ENCODE measurements at places on chromosomes 2 and 18.

DNA sequence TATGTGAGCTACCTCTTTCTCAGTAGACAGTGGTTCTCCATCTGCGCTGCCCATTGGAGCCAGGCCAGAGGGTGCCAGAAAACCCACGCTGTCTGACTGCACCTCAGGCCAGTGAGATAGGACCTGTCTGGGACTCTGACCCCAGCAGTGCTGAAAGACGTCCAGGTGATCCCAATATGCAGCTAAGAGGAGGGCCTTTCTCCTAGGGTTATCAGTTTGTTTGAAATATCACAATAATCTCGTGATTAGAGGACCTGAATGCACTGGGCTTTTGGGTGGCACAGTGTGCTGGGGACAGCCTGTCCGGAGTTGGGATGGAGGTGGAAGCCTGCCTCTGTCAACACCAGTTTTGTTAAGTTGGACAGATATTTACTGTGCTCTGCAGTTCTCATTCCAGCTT is 216.3 kb downstream of the LDLRAD4 start:
- DNase-seq = no peak

GRCh38 chr2:111640480-111640879 is 243.5 kb downstream of the ANAPC1 start:
- DNase-seq = no peak

DNA sequence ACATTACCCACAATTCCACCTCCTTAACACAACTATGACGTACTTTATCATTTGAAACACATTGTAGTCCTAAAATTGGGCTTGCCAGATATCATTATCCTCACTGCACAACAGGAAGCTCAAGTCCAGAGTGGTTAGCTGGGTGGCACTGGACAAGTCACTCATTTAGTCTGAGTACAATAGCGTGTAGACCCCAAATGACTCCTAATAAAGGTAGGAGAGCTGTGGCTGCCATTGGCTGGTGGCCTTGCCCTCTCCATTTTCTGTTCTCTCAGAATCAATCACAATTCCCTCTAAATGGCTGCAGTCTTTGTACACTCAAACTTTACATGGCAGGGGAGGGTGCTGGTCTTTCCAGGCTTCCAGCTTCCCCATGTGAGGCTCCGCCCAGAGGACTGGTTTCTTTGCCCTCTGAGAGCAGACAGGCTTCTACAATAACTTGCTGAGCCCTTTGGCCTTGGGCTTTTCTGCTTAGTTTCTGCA is 11.7 kb downstream of the PSTPIP2 start:
- peak; percentile 47 for DNase-seq

DNA sequence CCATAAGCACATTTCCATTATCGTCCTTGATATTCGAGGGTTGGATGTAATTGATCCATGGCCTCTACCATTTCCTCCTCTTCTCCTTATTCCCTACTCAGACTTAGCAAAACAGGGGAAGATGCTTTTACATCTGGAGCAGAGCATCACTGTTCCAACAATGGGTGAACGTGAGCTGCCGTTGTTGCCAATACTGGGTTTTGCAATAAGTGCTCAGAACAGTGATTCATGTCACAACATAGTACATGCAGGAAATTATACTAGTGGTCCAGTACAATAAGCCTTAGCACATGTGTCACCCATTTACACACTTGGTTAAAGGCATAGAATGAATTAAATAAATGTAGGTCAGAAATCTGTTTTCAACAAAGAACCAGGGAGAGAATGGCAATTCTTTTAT is 112.4 kb downstream of the DCC start:
- DNase-seq = no peak

- DNase-seq = no peak
Measured at GRCh38 chr2:167404627-167405284, 516.5 kb downstream of the XIRP2 start.

DNA sequence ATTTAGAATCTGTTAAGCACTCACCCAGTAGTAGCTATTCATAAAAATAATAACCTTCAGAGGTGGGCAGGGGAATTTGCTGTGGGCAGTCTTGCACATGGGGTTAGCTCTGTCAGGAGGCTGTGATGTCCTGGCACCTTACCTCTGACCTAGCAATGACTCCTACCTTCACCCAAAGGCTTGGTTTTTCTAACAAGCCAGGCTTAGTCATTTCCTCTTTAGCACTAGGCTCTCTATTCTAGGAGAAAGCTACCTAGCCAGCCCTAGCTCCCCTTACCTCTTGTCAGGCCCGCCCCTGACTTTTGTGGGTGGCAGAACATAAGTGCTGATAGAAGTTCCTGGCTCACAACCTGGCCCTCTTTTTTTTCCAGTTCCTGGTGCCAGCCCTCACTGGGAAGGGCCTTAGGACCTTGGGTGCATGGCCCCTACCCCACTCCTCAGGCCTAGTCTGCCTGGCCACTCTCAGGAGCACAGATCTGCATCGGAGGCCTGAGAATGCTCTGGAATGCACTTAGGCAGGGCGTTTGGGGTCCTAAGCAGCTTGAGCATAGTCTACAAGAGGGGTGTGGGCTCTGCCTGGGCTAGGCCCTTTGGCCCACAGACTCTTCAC is 17.7 kb downstream of the CPLX4 start:
- no peak for DNase-seq

GRCh38 chr2:64952096-64952495 is 37.1 kb upstream of the SLC1A4 start:
- no peak for DNase-seq

DNA sequence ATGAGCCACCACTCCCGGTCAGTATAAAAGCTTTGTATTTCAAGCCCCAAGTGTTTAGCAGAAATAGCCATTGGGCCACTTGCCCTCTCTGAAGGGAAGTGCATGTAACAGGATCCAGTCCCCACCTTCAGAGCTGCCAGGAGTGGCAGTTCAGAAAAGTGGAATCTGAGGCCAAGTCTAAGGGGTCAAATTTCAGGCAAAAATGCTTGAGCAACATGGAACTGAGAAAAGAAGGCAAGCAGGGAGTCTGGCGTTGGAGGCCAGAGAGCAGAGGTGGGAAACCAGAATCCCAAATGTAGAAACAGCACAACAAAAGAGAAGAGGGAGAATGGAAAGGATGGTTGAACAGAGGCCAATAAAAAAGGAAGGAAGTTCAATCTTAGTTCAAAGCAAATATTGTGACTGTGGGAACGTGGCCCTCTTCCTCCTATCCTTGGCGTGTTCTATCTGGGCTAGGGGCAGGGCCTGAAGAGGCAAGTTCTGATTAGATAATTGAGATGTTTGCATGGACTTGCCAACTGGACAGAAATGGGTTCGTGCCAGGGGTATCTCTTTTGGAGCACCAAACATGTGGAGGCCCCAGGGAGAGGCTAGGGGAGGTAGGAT is 102.2 kb downstream of the AP1S3 start:
- no peak for DNase-seq

DNA sequence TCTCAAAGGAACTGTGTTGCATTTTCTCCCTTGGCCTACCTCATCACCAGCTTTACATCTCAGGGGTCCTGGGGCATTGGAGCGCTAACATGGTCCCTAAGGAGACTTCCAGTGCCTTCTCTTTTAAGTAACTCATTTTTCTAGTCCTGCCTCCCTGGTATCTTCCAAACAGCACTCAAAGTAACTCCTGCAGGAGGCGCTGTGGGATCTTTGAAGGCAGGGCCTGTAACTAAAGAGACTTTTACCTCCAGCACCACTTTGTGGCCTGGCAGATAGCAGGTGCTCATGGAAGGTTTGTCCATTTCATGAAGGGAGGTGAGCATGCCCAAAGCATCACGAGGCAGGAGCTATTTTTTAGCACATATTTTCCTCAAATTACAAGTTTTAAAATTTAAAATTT is 411.0 kb upstream of the GYPC start:
- DNase-seq = peak; percentile 55

DNA sequence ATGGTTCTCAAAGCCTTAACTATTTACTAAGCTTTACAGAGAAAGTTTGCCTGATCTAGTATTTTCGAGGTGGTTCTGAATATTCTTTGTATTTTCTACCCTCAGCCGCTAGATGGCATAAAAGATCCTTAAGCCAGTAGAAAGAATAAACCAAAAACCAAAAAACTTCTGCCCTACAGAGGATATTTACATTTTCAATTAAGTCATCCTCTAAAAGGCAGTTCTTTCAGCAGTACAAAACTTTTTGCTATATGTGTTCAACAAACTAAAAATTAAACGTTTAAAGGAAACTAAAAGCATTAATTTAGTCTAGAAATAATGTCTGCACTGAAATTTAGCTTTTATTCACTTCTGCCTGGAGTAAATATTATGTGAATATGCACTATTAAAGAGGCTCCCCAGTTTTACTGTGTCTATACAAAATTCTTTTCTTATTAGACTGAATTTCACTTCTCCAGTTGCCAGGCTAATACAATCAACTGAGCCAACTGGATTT is 297.5 kb downstream of the PIEZO2 start:
- DNase-seq = peak; percentile 58

- no peak for DNase-seq
Measured at GRCh38 chr2:217477583-217477982, 525.2 kb downstream of the TNS1 start.

DNA sequence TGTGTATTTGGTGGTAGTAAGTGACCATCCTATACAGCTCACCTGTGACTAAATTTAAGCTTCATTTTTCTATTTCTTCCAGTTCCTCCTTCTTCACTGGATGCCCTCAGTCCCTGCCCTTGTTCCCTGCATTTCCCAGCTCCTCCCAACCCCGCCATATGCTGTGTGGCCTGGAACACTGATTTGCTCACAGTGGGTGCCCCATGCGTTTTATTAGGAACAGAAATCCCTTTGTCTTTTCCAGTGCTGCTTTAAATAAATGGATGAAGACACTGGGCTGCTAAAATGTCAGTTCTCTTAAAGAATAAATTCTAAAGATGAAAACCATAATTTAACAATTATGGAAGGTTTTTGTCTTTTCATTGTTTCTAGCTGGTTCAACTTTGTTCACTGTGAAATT is 477.3 kb downstream of the DCDC2C start:
- no peak for DNase-seq

DNA sequence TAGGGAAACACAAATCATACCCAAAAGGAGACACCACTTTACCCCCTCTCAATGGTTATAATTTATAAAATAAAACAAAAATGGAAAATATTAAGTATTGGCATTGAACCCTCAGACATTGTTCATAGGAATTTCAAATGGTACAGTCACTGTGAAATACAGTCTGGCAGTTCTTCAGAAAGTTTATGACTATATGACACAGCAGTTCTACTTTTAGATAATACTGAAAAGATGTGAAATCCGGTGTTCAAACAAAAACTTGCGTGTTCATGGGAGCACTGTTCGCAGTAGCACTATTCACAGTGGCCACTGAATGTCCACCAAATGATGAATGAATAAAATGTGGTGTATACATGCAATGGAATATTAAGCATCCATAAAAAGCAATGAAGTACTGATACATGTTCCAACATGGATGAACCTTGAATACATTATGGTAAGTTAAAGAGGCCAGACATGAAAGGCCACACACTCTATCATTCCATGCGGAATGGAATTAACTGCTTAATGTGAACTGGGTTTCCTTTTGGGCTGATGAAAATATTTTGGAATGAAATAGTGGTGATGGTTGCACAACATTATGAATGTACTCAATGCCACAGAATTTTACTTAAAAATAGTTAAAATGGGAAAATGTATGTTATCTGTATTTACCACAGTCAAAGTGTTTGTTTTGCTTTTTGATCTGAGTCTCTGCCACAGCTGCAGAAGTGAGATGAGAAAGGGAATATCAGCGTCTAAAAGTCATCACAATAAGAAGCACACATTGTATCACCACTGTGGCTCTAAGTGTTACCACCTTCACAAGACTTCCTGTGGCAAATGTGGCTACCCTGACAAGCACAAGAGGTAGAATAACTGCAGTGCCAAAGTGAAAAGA is 864.6 kb downstream of the SUCLG1 start:
- no peak for DNase-seq

DNA sequence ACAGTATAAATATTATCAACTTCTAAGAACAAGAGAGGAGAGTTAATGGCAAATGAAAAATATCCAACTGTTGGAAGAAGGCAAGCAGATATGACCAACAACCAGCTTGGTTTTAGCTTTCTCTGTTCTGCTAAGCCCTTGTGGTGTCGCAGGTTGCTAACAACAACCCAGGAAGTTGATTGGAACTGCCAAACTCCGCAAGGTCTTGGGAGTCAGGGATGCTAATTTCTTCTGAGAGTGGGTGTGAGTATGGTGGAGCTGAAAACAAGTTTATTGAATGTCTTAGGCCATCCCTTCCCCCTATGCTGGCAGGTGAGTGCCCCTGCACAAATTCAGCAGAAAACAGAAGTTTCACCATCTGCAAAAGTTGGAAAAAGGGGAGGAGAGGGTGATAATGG is 17.5 kb downstream of the BZW1 start:
- DNase-seq = no peak

- DNase-seq = no peak
Measured at GRCh38 chr18:25831301-25831701, 259.1 kb downstream of the SS18 start.

GRCh38 chr2:110140401-110140800 is 24.8 kb upstream of the MALL start:
- DNase-seq = no peak

DNA sequence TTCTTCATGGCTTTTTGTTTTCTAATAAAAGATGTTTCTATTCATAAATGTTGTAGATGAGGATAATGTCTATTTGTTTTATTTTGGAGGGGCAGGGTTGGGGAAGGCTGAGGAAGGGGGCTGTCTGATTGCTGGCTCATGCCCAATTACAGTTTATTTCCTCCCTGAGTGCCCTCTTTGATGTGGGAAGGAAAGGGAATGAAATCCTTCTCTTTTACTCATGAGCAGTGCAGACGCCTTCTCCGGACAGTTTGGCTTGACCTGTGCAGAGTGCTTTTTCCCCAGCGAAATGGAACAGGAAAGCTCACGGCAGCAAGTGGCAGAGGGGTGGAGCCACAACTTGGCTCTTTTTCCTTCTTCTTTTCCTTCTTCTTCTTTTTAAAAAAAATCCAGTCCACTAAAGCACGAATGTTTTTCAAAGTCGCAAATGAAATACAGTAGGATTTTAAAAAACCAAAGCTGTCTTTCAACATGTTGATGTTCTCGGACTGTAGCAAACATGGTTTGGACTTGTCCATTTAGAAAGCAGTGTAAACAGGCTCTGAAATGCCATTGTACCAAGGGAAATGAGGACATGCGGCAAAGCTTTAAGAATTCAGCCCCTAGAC is 34.5 kb downstream of the RAB31 start:
- no peak for DNase-seq

GRCh38 chr2:121599963-121600651 is 49.2 kb downstream of the CLASP1 start:
- no peak for DNase-seq

DNA sequence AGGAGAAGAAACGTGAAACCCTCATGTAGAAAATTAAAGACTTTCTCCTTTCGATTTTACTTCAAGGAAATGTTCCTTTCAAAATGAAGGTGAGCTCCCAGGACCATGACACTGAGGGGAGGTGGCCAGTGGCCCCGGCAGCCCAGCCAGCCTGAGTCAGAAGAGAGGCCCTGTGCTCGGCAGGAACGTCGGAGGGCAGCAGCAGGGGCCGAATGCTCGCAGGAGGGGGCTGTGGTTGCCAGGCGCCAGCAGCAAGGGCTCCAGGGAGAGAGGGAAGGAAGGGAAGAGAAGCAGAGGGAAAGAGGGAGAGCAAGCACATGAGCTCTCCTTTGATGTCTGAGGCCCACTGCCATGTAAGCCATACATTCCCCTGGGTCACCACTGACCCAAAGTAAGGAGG is 73.3 kb upstream of the ACKR3 start:
- DNase-seq = no peak

- no peak for DNase-seq
Measured at GRCh38 chr18:38025433-38026038, 459.9 kb upstream of the CELF4 start.

GRCh38 chr2:115684345-115684744 is 1241.9 kb downstream of the DPP10 start:
- no peak for DNase-seq
